Immature natural killer cell (primary cell): ENCODE measurements at places on chromosomes 7 and 10.

DNA sequence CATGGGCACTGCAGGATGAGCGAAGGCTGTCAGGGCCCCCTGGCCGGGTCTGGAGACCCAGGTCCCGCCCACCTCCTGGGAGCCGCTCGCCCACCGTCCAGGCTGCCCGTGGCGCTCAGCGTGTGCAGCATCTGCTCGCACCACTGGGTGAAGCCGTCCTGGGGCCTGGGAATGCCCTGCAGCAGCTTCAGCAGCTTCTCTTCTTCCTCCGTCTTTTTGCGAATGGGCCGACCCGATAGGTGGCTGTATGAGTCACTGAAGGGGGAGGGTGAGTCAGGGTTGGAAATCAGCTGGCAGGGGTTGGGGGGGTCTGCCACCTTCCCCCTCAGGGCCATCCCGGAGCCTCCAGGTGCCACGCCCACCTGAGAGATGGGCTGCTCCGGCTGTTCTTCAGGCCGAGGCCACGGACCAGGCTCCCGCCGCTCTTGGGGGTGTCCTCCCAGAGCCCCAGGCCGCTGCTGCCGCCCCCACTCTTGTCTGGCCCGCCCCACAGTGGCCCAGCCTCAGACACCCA lies 8.7 kb downstream of the GNB2 start:
- no peak for DNase-seq
- peaks cover 4% of the 10 kb centered on the region for H3K27me3 ChIP-seq
- no peaks in the 10 kb centered on the region for H3K36me3 ChIP-seq

GRCh38 chr10:17001297-17001744 lies 128.3 kb downstream of the CUBN start:
- H3K36me3 ChIP-seq = peaks cover 4% of the 10 kb centered on the region
- no peak for DNase-seq
- no peak overlapping the region for H3K27ac ChIP-seq
- no peak overlapping the region for H3K4me3 ChIP-seq
- H3K27me3 ChIP-seq = peaks cover 32% of the 10 kb centered on the region
- H3K4me1 ChIP-seq = peaks cover 29% of the 10 kb centered on the region

- H3K4me1 ChIP-seq = no peaks in the 10 kb centered on the region
- H3K27me3 ChIP-seq = peaks cover 3% of the 10 kb centered on the region
- H3K27ac ChIP-seq = no peak overlapping the region
- H3K36me3 ChIP-seq = no peaks in the 10 kb centered on the region
- no peak overlapping the region for H3K4me3 ChIP-seq
Observed at GRCh38 chr7:114865564-114865963, 56.3 kb upstream of the MDFIC start.

DNA sequence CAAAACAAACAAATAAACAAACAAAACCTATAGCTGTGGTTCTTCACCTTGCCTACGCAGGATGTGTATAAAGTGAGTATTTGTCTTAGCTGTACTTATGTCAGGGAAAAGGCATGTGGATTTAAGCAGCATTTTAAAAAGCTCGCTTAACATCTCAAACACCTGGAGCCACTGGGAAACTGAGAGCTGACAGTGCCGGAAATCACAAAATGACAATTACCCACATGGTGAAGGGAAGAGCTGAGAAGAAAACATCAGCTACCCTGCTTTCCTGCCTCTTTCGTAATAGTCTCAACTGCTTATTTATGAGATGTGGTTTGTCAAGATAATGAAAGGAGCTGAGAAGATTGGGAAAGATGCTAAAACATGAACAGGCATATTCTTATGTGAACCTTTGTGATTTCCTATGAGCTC lies 31.1 kb upstream of the MSMB start:
- no peak overlapping the region for H3K4me3 ChIP-seq
- no peak for DNase-seq
- peaks cover 40% of the 10 kb centered on the region for H3K4me1 ChIP-seq
- no peaks in the 10 kb centered on the region for H3K36me3 ChIP-seq
- peak overlapping the region; percentile 63 for H3K27ac ChIP-seq

GRCh38 chr10:98374217-98374985 lies 40.6 kb downstream of the PYROXD2 start:
- DNase-seq = no peak
- no peak overlapping the region for H3K4me3 ChIP-seq
- H3K27ac ChIP-seq = no peak overlapping the region

GRCh38 chr10:78203915-78204818 lies 170.5 kb downstream of the RPS24 start:
- H3K27me3 ChIP-seq = no peaks in the 10 kb centered on the region
- no peak overlapping the region for H3K4me3 ChIP-seq
- no peaks in the 10 kb centered on the region for H3K36me3 ChIP-seq
- DNase-seq = no peak

DNA sequence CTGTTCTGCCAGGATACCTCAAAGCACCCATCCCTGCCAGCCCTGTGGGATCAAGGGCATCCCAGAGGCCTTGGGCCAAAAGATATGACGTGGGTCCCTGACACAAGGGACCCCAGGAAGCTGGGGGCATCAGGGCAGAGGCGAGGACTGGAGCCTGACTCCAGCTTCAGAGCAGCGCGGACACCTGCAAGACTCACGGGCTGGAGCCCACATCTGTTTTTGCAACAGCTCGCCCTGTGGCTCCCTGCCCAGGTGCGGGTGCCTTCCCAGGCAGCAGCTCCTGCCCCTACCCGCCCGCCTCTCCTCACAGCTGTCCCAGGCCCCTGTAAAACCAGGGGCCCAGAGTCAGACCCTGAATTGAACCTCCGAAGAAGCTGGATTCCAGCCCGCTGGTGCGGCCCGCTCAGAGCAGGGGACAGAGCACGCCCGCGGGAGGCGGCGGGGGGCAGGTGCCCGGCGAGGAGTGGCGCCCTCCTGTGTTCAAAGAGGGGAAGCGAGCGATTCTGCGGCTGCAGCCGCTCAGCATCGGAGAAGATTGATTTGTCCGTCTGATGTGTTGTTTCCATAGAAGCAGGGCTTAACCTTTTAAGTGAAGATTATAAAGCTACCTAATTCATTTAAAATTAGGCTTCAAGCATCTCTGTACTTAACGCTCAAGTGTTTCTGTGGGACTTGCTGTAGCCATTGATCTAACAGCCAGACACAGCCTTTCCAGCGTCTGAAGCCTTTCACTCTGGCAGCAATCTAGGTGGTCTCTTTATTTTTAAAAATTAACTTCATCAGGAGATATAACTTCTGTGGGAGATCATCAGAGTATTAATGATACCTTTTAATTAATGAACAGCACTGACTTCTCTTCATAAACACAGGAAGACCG lies 88.4 kb downstream of the BEND7 start:
- no peaks in the 10 kb centered on the region for H3K36me3 ChIP-seq
- H3K27me3 ChIP-seq = peaks cover 1% of the 10 kb centered on the region
- H3K4me1 ChIP-seq = peaks cover 10% of the 10 kb centered on the region
- peak; percentile 36 for DNase-seq
- H3K27ac ChIP-seq = no peak overlapping the region
- peak overlapping the region; percentile 41 for H3K4me3 ChIP-seq

- H3K36me3 ChIP-seq = peaks cover 4% of the 10 kb centered on the region
- peaks cover 18% of the 10 kb centered on the region for H3K27me3 ChIP-seq
- peak overlapping the region; percentile 98 for H3K4me3 ChIP-seq
- H3K27ac ChIP-seq = peak overlapping the region; percentile 88
- H3K4me1 ChIP-seq = peaks cover 81% of the 10 kb centered on the region
Observed at GRCh38 chr7:77542409-77542808, 5.3 kb downstream of the PTPN12 start.

DNA sequence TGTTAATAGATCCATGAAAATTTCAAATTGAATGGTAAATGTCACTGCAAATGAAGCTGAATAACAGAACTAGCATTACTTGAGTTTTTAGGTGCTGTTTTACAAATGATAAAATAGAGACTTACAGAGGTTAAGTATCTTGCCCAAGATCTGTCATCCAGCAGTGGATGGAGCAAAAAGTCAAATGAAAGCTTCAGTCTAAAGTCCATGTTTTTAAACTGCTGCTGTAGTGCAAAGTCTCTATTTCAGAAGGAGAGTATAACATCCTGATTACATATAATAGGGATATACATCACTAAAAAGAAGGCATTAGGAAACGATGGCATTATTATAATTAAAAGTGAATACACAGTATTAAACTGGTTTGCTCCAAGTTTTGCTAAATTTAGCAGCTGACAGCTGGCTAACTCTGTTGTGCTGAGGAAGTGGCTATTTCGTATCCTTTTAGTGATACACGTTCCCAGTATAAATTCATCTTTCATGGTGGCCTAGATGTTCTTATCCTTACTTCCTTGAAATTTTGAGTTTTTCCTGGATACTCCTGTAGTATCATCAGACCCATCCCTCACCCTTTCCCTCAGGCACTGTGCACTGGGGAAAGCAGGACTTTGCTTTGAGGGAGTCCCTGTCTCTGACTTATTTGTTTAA lies 603.2 kb downstream of the MAGI2 start:
- no peak for DNase-seq
- H3K4me1 ChIP-seq = no peaks in the 10 kb centered on the region
- H3K4me3 ChIP-seq = no peak overlapping the region
- H3K27me3 ChIP-seq = peaks cover 2% of the 10 kb centered on the region
- no peak overlapping the region for H3K27ac ChIP-seq
- H3K36me3 ChIP-seq = no peaks in the 10 kb centered on the region

DNA sequence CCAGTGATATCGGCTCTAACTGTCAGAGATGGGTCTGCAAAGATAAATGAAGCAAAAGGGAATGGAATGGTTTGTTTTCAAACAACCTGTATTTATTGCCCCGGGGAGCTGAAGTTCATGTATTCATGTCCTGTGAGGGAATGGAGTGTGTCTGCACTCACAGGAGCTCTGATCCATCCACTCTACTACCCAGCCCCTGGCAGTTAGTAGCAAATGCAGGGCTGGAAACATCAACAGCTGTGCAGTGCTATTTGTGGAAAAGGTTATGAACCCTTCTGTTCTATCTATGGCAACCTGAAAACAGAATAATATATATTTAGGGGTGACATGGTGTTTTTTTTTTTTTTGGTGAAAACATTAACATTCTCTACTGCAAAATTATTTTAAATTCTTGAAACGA lies 9.8 kb downstream of the AGR2 start:
- no peaks in the 10 kb centered on the region for H3K27me3 ChIP-seq
- no peak overlapping the region for H3K27ac ChIP-seq
- no peaks in the 10 kb centered on the region for H3K4me1 ChIP-seq
- no peaks in the 10 kb centered on the region for H3K36me3 ChIP-seq

DNA sequence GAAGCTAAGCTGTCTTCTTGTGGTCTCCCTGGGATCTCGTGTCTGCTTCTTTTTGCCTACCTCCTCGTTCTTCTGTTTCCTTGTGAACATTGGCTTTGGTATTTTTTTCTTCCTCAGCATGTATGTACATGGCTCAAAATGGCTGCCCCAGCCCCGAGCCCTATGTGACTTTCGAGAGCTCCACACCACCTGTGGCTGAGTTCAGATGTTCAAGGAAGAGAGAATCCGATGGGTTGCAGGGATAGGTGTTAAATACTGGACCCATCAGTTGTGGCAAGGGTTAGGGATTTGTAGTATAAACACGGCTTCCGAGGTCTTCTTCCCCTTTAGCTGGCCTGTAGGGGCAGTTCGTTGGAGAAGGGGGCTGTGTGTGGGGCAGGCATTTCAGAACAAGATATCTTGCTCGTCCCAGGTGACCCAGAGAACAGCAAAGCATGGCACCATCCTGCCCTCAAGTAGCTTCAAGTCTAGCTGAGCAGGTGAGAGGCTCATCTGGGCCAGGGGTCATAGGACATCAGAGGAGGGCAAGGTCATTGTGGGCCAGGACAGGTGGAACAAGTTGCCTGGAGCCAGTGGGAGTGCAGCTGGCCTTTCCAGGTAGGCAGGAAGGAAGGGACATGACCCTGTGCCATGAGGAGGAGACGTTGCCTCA lies 57.2 kb upstream of the COMTD1 start:
- H3K4me1 ChIP-seq = peaks cover 7% of the 10 kb centered on the region
- no peaks in the 10 kb centered on the region for H3K27me3 ChIP-seq
- no peak overlapping the region for H3K27ac ChIP-seq
- H3K4me3 ChIP-seq = peak overlapping the region; percentile 31
- no peaks in the 10 kb centered on the region for H3K36me3 ChIP-seq

DNA sequence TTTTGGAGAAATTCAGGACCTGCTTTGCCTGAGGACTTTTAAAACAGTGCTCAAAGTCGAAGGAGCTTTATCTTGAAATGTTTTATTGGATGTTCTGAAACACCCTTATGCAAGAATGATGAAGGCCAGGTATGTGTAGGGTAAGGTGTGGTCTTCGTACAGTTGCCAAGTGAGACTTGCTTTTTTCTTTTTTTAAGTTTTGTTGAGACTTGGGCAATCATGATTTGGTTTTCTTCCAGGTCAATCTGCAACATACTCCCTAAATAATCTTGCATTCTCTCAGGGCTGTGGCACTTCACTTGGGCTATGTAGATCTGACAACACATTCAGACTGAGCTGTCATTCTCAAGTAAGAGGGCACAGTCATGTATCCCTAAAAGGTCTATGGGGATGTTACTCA lies 75.0 kb downstream of the GATA3 start:
- H3K36me3 ChIP-seq = no peaks in the 10 kb centered on the region
- H3K4me3 ChIP-seq = no peak overlapping the region
- H3K27me3 ChIP-seq = peaks cover 10% of the 10 kb centered on the region

DNA sequence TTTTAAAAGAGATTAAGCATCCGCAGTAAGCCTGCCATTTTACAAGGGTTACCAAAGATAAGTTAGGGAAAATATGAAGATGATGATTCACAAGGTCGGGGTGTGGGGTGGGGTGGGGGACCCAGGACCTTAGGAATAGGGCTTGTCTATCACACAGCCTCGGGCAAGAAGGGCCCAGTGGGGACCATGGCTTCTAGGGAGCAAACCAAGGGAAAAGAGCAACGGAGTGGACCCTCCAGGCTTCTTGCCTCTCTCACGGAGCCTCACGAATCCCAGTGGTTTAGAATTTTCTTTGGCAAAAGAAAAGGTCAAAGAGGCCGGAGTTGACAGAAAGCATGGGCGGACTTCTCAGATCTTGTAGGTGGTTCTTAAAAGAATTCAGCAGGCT lies 1.3 kb downstream of the PRKCQ start:
- peaks cover 12% of the 10 kb centered on the region for H3K27me3 ChIP-seq
- peaks cover 8% of the 10 kb centered on the region for H3K36me3 ChIP-seq
- no peak for DNase-seq
- peaks cover 89% of the 10 kb centered on the region for H3K4me1 ChIP-seq
- H3K27ac ChIP-seq = peak overlapping the region; percentile 88
- peak overlapping the region; percentile 81 for H3K4me3 ChIP-seq

DNA sequence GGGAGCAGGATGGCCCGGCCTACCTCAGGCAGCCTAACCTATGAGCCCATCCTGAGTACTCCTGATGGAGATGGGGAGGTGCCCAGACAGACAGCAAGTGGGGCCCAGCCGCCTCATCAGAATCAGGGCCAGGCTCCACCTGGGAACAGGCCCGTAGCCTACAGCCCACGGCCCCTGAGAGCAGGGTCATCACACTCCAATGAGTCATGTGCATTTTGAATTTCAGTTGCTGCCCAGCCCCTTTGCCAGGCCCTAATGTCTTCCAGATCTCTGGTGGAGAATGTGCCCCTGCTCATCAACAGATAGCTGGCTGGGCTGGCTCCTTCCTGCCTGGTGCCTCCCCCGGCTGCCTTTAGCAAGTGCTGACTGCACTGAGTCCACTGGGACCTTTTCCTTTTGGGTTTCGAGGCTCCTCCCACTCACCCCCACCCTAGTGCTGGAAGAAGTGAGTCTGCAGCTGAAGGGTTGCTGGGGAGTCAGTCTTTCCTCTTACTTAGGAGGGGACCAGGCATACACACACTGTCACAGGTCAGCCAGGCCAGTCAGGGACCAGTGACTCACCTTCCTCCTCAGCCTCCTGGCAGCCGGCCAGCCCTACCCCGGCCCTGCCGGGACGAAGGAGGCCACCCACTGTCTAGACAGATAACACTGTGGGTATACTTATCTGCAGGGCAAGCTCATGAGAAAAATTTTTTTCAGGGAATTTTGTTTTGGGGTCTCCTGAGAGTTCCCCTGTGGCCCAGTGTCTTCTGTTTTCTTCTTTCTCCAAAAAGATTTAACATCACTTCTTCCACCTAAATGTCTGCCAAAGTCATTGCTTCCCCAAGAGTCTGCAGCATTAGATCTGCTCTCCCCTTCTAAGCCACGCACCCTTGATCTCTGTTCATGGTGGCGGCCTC lies 9.1 kb upstream of the ASIC3 start:
- DNase-seq = no peak
- H3K4me1 ChIP-seq = peaks cover 2% of the 10 kb centered on the region
- no peak overlapping the region for H3K4me3 ChIP-seq
- H3K36me3 ChIP-seq = no peaks in the 10 kb centered on the region
- no peak overlapping the region for H3K27ac ChIP-seq
